Hepatocyte (in vitro differentiated cells): ENCODE measurements at places on chromosomes 6 and 20. TPM values are rescaled to one million over a fixed set of nuclear protein-coding genes. Genes with fewer than 3 reads are reported as not detected.

DNA sequence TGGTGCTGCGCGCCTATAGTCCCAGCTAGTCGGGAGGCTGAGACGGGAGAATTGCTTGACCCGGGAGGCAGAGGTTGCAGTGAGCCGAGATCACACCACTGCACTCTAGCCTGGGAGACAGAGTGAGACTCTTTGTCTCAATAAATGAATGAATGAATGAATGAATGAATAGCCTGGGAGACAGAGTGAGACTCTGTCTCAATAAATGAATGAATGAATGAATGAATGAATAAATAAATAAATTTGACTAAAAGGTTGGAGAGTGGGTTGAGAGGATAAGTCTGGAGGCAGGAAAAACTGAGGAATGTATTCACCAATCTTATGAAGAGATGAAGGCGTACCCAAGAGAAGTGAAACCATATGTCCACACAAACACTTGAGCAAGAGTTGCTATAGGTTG lies 24.5 kb upstream of the RPP40 start:
- DNase-seq, result no peak

DNA sequence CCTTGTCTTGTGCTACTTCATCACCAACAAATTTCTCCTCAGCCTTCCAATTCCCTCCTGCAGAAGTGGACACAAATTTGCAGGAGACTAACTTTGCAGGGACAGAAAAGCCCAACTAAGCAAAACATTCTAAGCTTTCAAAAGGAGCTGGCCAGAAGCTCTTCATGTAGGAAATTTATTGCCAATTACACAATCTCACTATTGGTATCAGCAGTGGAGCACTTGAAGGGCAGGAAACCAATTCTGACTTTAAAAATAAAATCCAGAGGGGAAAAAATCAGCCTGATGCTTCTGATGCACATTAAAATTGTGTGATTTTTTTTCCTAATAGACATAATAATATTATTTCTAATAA lies 193.3 kb downstream of the LY86 start:
- DNase-seq, result no peak

The SPATA25 gene
- 5.6 TPM in 1 of 2 replicates, not detected in the other for total RNA-seq

The SEMG1 gene
- total RNA-seq, result not detected in 2 replicates

GRCh38 chr20:48705240-48706115 lies 122.3 kb downstream of the PREX1 start:
- DNase-seq, result no peak

- peak; percentile 29 for DNase-seq
Observed at GRCh38 chr6:84284428-84285049, 57.1 kb upstream of the CEP162 start.

DNA sequence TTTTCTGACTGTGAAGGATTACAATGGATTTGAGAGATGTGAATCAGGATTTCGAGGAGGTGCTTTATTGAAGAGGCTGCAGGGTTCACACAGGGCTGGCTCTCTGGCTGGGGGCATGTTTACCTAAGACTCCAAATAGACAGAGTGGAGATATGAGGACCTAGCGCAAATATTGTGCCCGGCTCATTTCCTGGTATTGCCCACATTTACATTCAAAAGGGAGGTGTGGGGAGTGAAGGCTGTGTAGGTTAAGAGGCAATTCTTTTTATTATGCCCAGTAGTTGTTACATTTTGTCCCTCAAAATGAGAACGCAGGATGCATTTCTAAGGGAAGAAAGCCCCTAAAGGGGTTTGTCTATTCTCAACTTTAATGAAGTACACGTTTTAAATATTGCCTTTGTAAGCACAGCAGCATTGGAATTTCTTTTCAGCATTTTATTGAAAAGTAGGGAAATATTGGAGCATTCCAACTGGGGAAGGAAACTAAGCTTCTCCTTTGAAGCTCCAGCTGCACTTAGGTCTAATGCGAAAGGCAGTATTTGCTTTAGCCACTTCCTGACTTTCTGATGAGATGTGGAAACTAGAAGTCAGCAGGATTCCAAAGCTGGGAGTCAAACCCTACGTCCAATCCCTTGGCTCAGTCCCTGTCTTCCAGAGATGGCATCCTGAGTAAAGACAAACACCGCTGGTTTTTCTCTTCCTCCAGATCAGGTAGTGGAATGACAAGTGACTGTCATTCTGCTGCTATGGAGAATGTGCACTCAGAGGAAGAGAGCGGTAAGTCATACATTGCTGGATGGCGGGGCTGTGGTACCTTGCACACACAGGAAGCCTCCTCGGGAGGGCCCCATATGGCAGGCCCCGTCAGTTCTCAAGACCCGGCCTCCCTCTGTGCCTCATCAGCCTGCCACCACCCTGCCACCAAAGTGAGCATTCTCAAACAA lies 70.7 kb downstream of the MYB start:
- peak; percentile 27 for DNase-seq

GRCh38 chr6:109739686-109740085 lies 48.6 kb downstream of the FIG4 start:
- DNase-seq, result no peak

DNA sequence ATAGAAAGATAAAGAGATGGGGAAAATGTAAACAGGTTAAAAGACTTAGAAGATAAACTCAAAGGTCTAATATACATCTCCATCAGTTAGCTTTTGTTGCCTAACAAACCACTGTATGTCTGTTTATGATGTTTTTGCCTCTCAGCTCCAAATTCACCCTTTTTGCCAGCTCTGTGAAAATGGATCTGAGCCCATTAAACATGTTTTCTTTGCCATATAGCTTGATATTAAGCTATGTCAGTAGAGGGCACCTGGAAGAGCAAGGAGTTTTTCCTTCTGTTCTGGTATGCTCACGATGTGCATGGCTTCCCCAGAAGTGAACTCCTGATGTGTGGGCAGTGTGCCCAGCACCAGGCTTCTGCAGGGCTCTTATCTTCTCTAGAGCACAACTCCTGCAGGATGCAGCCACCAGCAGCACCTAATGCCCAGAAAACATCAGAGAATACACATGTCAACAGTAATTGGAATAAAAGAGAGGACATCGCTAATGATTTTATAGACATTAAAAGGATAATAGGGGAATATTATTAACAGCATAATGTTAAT lies 14.6 kb upstream of the SNX9 start:
- no peak for DNase-seq

The PRR18 gene
- 0.77 and 1.0 TPM in 2 replicates for total RNA-seq

- DNase-seq, result no peak
Observed at GRCh38 chr6:108744244-108744972, 103.8 kb upstream of the ARMC2 start.

DNA sequence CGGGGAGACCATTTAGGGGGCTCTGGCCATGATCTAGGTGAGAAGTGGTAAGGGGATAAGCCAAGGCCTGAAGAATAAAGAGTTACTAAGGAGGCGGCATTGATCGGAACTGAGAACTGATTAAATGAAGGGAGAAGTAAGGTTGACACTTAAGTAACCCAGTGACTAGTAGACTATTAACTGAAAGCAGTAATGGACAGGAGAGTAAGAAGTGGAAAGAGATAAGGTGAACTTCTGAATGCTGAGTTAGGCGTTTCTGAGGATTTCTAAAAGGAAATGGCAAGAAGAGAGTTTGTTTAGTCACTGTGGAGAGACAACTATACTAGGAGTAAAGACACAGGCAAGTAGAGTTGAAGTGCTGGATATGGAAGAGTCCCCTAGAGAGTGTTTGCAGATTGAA lies 1.9 kb downstream of the ABCF1 start:
- DNase-seq, result peak; percentile 23

DNA sequence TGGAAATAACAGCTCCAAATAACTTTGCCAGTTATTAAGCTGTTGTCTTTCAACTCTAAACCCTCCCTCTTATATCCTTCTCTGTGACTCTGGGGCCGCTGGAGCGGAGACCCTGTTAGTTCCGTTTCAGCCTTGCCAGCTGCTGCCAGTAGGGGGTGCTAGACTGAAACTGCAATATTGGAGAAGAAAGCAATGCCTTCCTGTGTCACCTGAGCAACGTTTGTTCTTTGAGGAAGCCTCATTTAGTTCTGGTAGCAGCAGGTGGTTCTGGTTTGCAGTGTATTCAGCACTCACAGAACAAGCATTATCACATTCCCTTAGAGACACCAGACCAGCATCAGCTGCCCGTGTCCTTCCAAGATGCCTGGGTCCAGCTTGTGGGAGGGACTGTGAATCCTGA lies 22.9 kb upstream of the JAG1 start:
- no peak for DNase-seq

DNA sequence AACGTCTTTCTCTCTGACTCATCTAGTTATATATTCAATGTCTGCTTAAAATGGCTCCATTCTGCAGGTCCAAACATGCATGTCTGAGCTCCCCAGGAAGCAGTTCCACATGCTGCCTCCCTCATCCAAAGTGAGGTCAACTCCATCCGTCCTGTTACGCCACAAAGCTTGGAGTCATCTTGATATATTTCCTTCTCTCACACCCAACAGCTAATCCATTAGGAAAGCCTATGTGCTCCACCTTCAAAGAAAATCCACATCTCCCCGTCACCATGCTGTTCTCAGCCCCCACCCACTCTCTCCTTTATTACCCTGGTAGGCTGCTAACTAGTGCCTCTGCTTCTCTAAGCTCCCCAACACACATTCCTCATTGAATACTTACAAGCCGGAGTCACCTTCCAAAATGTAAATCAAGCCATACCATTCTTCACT lies 130.2 kb upstream of the SYNDIG1 start:
- DNase-seq, result no peak

DNA sequence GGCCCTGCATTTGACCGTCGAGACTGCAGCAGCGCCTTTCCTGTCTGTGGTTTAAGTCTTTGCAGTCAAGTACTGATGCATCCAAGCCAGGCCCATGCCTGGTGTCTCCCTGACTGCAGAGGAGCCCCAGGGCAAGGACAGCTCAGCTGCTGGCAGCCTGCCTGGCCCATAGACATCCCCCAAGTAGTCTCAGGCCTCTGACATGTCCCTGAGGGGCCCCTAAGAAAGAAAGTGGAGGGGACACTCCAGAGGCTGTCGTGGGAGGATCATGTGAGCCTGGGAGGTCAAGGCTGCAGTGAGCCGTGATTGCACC lies 18.0 kb downstream of the HRH3 start:
- no peak for DNase-seq

The CDSN gene
- 0.20 TPM in 1 of 2 replicates, not detected in the other for total RNA-seq

DNA sequence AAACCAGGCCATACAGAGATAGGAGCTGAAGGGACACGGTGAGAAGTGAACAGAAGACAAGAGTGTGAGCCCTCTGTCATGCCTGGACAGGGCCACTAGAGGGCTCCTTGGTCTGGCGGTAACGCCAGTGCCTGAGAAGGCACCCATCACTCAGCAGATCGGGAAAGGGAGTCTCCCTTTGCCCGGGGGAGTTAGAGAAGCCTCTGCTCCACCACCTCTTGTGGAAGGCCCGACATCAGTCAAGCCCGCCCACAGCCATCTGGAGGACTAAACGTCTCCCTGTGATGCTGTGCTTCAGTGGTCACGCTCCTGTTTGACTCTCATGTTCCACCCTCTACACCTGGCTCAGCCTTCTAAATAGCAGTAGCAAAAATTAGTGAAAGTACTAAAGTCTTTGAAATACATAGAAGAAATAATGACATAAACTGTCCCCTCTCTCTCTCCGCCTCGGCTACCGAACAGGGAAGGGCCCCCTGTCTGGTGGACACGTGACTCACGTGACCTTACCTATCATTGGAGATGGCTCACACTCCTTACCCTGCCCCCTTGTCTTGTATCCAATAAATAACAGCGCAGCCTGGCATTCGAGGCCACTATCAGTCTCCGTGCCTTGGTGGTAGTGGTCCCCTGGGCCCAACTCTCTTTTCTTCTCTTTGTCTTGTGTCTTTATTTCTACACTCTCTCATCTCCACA lies 66.7 kb downstream of the RPP21 start:
- peak; percentile 77 for DNase-seq

DNA sequence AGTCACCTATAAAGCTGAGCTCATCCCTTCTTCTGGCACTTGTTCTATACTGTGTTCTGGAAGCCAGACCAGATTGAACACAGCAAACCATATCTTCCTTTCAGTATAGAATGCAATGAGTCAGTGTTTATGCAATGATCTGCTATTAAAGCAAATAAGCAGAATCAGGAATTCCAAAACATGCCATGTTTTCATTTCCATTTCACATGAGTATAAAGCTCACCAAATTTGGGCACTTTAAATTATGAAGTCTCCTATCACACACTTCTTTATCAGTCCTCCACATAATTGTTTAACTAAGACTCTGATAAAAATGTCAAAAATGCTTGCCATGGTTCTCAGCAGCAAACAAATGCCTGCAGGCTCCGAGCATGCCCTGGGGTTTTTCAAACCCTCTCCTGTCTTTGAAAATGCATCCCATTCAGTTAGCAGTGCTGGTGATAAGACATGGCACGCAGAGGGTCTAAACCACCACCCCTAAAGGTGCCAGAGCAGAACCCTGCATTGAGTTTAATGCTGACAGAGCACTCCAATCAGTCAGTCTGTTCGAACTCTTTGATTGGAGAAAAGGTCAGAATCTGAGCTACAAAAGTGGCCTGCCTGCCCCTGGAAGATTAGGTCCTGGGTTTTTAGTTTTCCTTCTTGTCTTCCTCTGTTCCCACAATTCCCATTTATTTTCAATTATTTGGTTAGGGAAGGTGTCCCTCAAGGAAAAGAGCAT lies 234.1 kb downstream of the GMPR start:
- no peak for DNase-seq

The ADGB gene
- total RNA-seq, result 0.33 TPM in 1 of 2 replicates, not detected in the other

The MSH5 gene
- total RNA-seq, result 6.4 and 7.9 TPM in 2 replicates

The THEMIS gene
- not detected in 2 replicates for total RNA-seq

The C2 gene
- 46.3 and 48.3 TPM in 2 replicates for total RNA-seq

- DNase-seq, result no peak
Observed at GRCh38 chr20:13028001-13028400, 19.2 kb downstream of the SPTLC3 start.

The TNXB gene
- total RNA-seq, result 11.6 and 22.0 TPM in 2 replicates

The KCNK5 gene
- total RNA-seq, result 11.4 and 11.6 TPM in 2 replicates

DNA sequence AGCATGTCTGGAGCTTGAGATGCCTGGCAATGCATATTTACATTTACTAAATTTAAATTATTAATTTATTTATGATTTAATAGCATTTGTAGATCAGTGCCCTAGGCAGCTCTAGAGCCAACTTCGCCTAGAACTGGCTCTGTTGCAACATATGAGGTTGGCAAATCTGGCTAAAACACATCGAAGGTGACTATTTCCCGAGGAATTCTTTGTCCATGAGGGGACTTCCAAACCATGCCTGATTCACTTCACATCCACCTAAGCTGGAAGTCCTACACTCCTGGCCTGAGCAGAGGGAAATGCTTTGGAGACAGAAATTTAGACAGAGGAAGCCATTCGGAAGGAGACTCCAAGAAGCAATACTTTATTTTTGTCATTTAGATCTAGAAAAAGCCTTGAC lies 211.0 kb upstream of the ARG1 start:
- DNase-seq, result no peak

The PTGIS gene
- 22.5 and 26.1 TPM in 2 replicates for total RNA-seq

DNA sequence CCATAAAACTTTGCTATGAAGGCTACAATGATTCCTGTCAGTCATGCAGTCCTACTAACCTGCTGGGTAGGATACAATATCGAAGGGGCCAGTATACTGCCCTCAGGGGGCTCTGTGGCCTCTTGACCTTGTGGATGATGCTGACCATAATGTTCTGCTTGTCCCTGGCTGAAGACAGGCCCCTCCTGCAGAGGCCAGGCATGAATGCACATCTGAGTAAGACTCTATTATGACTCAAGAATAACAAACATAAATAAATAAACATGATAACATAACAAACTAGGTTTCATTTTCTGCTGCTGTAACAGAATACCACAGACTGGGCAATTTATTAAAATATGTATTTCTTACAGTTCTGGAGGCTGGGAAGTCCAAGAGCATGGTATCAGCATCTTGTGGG lies 44.0 kb upstream of the POU5F1 start:
- DNase-seq, result no peak
